Pulmonary artery endothelial cell (primary cell): ENCODE measurements at places on chromosomes 11 and 22. TPM values are rescaled to one million over a fixed set of nuclear protein-coding genes. Genes with fewer than 3 reads are reported as not detected.
A peak's percentile ranks its signal among the peaks of the same experiment; 100 is the strongest.

- DNase-seq = no peak
Observed at GRCh38 chr22:22431271-22432220, 77.0 kb downstream of the ZNF280B start.

- no peak for DNase-seq
Observed at GRCh38 chr11:69158301-69159149, 2.8 kb downstream of the SMIM38 start.

- no peak for DNase-seq
Observed at GRCh38 chr22:32522237-32522636, 47.6 kb downstream of the FBXO7 start.

The SLC25A1 gene
- total RNA-seq = 87.9 and 96.3 TPM in 2 replicates

The UBQLN3 gene
- total RNA-seq = not detected in 2 replicates

DNA sequence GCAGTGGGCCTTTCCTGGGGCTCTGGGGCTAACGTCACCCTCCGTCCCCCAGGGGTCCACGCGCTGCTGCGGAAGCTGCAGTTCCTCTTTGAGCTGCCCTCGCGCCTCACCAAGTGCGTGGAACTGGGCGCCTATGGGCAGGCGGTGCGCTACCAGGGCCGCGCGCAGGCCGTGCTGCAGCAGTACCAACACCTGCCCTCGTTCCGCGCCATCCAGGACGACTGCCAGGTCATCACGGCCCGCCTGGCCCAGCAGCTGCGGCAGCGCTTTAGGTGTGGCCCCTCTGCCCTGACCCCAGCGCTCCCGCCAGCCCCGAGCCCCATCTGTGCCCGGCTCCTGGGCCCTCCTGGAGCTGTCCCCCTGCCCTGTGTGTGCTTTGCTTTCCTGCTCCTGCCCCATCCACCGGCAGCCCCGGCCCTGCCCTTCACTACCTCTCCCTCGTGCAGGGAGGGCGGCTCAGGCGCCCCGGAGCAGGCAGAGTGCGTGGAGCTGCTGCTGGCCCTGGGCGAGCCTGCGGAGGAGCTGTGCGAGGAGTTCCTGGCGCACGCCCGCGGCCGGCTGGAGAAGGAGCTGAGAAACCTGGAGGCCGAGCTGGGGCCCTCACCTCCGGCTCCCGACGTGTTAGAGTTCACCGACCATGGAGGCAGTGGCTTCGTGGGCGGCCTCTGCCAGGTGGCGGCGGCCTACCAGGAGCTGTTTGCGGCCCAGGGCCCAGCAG is 3.8 kb upstream of the TM7SF2 start:
- no peak for DNase-seq

The ACR gene
- 0.13 TPM in 1 of 2 replicates, not detected in the other for total RNA-seq

GRCh38 chr22:49045276-49045675 is 782.4 kb downstream of the BRD1 start:
- no peak for DNase-seq

The OR52E8 gene
- not detected in 2 replicates for total RNA-seq

GRCh38 chr22:35231585-35232084 is 25.7 kb upstream of the HMGXB4 start:
- peak; percentile 15 for DNase-seq

- DNase-seq = no peak
Observed at GRCh38 chr22:38716826-38717225, 11.1 kb downstream of the GTPBP1 start.

DNA sequence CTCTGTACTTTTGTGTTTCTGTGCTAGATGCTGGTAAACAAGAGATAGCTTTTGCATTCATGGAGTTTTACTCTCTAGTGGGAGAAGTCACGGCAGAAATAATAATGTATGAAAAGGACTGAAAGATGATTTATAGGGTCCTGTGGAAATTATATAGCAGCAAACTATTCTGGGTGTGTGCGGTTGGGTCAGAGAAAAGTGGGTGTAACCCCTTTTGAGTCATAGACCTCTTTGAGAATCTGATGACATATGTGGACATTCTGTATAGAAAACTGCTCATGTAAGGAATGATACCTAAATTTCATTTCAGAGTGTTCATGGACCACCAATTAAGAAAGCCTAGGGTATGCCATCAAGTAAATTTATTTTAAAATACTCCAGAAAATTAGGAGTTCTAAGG is 54.4 kb downstream of the TMEM135 start:
- no peak for DNase-seq

GRCh38 chr22:41596776-41597634 is 7.4 kb upstream of the PMM1 start:
- no peak for DNase-seq

DNA sequence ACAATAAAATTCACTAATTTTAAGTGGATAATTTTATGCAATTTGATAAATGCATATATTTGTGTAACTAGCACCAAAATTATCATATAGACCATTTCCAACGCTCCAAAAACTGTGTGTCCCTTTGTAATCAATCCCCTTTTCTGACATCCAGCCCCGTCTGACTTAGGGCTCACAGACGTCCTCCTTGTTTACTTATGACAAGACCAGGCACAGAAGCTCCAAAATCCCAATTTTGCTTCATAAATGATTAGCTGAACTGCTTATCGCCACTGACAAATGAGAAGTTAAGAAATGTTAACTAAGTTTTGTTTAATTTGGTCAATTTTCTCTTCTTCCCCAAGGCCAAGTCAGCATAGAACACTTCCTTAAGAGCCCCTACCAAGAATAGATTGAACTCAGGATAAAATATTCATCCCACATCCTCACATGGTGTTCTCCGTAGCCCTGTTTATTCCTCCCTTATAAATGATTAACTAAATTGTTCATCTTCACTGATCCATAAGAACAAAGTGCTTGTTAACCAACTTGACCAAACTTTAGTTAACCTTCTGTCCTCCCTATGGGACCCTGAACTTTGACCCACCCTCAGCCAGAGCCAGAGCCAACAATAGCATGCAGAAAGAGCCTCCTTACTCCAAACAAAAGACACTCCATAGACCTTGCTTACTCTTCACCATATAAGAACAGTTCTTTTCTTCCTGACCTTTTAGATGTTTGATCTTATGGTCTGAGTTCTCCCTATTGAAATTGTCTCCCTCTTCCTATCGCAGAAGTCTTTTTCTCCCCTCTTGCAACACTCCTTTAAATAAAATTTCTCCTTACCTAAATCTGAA is 30.8 kb upstream of the GLYAT start:
- DNase-seq = no peak

- peak; percentile 73 for DNase-seq
Observed at GRCh38 chr11:102446606-102447005, 6.0 kb downstream of the TMEM123 start.

The TTC36 gene
- 0.40 and 1.3 TPM in 2 replicates for total RNA-seq

DNA sequence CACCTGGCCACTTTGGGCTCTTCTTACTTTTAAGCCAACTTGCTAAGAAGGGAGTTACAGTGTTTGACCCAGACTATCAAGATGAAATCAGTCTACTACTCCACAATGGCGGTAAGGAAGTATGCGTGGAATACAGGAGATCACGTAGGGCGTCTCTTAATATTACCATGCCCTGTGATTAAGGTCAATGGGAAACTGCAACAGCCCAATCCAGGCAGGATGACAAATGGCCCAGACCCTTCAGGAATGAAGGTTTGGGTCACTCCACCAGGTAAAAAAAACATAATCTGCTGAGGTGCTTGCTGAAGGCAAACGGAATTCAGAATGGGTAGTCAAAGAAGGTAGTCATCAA is 1.0 kb upstream of the YPEL4 start:
- no peak for DNase-seq

DNA sequence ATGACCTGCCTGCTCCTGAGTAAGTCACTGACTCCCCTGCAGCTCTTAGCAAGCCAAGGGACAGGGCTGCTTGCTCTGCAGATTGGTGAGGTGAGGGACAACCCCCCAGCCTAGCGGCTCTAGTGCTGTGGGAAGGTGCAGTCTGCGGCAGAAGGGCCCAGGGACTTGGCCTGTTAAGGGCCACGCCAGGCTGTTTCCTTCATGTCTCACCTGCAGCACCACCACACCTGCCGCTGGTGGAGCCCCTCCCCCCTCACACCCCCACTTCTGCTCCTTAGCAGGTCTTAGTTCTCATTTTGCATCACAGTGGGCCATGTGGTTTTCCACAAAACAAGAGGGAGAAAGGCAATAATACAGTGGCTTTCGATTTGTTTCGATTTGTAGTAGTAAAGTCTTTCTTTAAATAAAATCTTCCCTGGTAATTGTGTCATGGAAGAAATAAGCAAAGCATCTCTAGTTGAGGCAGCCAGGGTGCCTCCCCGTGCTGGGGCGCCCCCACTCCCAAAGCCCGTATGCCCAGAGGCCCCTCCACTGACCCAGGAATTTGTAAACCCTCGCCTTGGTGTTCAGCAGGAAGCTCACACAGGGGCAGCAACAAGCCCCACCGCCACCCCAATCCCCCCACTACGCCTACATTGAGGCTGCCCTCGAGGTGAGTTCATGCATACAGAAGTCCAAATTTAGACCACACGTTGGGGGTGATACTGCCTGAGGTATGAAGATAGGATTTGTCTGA is 86.5 kb upstream of the CLDN5 start:
- no peak for DNase-seq

The TMEM151A gene
- total RNA-seq = not detected in 2 replicates

- no peak for DNase-seq
Observed at GRCh38 chr11:59456661-59457060, at the start of gene OR4D6. Gene OR4D6, plus strand, starts transcription at chr11:59456961. Its CDS starts 0 bp downstream, at chr11:59456961.

The LRRC75B gene
- 3.9 and 4.3 TPM in 2 replicates for total RNA-seq

- no peak for DNase-seq
Observed at GRCh38 chr22:20246368-20247009, 21.6 kb downstream of the RTN4R start.

- no peak for DNase-seq
Observed at GRCh38 chr11:91970624-91971023, 254.0 kb upstream of the FAT3 start.

GRCh38 chr22:28629420-28630176 is 50.0 kb downstream of the TTC28 start:
- no peak for DNase-seq

DNA sequence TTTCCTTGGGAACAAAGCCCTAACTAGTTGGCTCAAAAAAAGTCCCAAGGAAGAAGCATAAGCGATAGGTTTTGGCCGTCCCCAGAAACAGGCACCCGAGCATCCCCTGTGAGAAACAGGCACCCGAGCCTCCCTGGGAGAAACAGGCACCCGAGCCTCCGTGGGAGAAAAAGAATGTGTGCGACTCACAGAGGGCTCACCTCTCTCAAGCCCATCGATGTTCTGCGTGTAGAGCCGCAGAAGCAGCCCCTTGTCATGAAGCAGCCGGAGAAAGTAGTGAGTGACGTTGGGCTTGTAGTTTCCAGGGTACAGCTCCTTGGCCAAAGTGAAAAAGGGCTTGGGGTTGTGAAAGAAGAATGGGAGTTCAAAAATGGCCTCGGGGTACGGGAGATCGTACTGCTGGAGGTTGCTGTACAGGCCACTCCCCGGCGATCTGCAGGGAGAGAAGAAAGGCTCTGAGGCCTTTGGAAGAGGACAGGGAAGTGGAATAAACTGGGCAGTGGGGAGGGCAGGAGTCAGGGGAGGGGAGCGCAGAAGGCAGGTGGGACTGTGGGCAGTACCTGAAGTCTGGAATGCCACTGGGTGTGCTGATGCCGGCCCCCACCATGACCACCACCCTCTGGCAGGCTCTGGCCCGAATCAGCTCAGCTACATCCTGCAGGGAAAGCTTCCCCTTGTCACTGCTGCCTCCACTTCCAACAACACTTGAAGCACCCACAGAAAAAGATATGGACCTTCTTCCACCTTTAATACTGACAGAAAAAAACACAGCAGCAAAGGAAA is 3.2 kb downstream of the SIRT3 start:
- no peak for DNase-seq

The MRPL48 gene
- 28.6 and 41.0 TPM in 2 replicates for total RNA-seq

The TSGA10IP gene
- not detected in 2 replicates for total RNA-seq

- DNase-seq = no peak
Observed at GRCh38 chr11:14336507-14337503, 22.2 kb downstream of the RRAS2 start.

The MIF gene
- total RNA-seq = 204 and 418 TPM in 2 replicates

DNA sequence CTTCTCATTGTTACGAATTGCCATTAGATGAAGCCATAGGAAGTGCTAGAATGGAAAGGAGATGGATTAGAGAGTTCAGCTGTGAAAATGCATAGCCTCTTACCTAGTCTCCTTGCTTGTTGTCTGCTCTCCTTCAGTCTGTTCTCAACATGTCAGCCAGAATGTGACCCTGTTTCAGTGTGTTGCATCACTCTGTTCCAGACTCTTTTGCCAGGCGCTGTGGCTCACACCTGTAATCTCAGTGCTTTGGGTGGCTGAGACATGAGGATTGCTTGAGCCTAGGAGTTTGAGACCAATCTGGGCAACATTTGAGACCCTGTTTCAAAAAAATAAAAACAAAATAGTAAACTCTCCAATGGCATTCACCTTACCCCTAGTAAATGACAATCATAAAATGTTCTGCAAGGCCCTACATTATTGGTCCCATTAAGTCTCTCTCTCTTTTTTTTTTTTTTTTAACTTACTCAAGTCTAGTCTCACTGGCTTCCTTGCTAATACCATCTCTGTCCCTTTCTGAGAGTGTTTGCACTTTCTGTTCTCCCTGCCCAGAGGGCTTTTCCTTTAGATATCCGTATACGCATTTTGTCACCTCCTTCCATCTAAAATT is 39.4 kb downstream of the CYP2R1 start:
- DNase-seq = no peak

- DNase-seq = no peak
Observed at GRCh38 chr11:21635394-21636145, 557.3 kb upstream of the ANO5 start.
